ENCODE measurements at places on chromosomes 5 and 9. TPM values are rescaled to one million over a fixed set of nuclear protein-coding genes. Genes with fewer than 3 reads are reported as not detected.

DNA sequence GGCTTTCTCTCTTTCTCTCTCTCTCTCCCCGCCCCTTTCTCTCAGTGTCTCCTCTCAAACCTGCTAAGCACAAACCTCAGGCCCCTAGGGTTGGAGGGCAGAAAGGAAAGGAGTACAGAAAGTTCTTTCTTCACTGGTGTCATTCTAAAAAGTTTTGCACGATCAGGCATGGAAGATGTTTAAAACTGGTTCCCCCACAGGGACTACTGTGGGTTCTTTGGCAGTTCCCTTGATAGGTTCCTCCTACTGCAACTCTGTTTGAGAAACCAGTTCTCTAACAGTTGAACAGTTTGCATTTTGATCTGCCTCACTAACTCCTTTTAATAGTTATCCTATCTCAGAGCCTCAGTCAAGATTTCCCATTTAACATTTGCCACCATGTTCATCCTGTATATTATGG is 82.9 kb downstream of the CDO1 start:
- DNase-seq: no peak

DNA sequence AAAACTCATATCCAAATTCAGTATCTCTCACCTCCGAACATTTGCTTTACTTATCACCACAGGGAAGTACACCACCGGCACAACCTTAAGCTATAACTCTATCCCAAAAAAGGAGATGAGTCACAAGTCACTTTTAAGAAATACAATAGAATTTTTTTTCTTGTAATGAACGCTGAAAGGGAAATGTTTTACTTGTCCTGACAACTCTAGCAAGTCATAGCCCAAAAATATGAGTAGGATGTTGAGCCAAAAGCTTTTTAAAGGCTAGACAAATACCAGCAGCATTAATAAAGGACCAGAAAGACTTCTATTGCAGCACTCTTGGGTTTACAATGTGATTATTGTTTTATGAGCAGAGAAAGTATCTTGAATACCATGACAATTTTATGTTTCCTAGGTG is 147.3 kb upstream of the FST start:
- no peak for DNase-seq

DNA sequence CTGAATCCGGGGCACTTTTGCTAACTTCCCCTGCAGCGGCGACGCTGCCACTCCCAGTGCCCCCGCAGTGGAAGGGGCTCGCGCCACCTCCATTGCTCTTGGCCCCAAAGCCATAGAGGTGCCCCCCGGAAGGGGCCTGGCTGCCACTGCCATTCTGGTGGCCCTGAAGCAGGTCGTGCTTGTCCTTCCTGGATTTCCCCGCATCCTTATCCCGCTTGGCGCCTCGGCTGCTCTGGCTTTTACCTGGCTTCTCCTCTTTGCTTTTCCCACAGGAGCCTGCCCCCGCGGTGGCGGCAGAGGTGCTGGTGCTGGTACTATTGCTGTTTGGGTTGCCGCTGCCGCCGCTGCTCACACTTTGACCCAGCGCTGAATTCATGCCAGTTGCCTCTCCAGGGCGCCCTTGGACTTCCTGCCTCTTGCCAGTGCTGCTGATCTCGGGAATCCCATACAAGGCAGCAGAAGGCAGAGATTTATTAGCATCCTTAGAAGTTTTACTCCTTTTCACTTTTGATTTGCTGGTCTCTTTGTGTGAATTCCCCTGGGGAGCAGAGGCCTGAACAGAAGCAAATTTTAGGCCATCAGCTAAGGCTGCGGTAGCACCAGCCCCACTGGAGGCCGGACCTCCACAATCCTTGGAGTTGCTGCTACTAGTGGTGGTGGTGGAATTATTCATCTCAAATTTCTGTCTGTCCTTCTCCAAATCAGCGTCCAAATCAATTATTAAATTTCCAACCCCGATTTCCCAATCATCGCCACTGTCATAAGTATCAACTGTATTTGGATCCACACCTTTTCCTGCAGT is 2.1 kb downstream of the ZNF608 start:
- no peak for DNase-seq

GRCh38 chr5:30103052-30103451 is 1090.4 kb upstream of the CDH6 start:
- DNase-seq: no peak

DNA sequence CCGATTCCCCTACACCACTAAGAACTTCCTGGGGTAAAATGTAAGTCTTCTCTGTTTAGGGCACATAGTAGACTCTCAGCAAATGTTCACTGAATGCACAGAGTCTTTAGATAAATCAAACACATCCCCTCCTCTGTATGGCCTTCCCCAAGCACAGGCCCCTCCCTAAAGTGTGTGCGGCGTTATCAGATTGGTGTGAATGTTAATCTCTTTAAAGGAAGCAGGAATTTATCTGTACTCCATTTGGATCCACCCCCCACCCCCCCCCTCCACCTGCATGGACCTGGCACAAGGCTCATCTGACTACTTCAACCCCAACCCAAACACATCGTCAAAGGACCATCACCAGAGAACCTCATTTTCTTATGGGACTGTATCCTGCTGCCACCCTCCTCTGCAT is 6.3 kb downstream of the PCDH1 start:
- no peak for DNase-seq

- no peak for DNase-seq
Observed at GRCh38 chr5:95925378-95925744, 36.3 kb downstream of the ELL2 start.

- DNase-seq: no peak
Observed at GRCh38 chr9:99130069-99130468, 25.2 kb downstream of the TGFBR1 start.

- no peak for DNase-seq
Observed at GRCh38 chr9:120735415-120736126, 21.3 kb upstream of the MEGF9 start.

DNA sequence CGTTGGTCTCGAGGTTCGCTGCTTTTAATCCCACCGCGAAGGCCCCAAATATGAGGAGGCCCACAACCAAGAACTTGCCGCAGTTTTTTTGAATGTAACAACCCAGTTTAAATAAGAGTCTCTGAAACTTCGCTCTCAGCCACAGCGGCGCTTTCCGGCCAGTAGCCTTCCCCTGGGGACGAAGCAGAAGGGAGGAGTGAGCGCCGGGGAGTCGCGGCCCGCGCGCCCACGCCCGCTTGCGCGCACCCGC is 10.4 kb downstream of the PTCH1 start:
- DNase-seq: peak; percentile 70

DNA sequence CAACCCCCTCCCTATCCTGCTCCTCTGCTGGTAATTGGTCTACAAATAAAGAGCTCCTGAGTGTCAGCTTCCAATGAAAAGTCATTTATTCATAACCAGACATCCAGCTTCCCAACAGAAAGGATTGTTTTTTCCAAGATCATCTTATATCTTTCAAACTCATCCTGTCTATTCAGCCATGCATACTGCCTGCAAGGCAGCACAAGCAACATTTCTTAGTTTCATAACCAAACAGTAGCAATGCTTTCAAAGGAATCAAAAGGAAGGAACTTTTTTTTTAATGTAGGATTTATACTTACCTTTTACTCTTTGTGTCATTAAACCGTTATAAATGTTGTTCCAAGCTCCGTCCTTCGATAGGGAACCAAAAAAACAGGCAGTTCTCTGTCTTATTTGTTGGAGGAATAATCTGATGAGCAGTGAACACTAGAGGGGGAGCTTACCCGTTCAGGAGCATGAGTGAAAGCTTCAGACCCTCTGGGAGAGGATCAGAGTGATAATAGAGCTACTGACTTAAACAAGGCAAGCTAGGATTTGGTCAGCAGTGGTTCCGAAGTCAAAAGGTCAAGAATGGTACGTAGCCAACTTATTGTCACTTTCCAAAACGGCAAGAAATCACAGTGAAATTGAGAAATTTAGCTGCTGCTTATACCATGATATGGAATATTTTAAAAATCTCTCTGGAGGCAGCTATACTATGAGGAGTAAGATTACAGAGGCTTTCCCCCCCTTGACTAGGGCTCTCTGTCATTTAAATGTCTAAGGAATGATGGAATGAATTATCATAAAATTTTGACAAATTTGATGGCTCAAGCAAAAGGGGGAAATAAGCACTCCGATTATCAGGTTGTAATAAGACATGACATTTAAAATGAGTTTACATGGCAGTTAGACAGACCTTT is 892.9 kb downstream of the NR2F1-AS1 start:
- peak; percentile 29 for DNase-seq

DNA sequence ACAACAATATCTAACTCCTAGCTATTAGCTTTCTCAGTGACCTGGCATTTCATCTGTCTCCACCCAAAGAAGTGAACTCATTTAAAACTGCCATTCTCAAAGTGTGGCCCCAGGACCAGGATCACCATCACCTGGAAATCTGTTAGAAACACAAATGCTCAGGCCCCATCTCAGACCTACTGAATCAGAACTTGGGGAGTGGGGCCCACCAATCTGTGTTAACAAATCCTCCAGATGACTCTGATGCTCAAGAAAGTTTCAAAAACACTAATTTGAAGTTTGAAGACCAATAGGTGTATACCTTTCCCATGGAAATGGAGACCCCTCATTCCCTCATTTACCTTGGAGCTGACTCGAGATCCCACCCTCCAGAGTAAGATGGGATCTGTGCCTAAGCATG is 72.3 kb downstream of the PRELID2 start:
- DNase-seq: no peak

DNA sequence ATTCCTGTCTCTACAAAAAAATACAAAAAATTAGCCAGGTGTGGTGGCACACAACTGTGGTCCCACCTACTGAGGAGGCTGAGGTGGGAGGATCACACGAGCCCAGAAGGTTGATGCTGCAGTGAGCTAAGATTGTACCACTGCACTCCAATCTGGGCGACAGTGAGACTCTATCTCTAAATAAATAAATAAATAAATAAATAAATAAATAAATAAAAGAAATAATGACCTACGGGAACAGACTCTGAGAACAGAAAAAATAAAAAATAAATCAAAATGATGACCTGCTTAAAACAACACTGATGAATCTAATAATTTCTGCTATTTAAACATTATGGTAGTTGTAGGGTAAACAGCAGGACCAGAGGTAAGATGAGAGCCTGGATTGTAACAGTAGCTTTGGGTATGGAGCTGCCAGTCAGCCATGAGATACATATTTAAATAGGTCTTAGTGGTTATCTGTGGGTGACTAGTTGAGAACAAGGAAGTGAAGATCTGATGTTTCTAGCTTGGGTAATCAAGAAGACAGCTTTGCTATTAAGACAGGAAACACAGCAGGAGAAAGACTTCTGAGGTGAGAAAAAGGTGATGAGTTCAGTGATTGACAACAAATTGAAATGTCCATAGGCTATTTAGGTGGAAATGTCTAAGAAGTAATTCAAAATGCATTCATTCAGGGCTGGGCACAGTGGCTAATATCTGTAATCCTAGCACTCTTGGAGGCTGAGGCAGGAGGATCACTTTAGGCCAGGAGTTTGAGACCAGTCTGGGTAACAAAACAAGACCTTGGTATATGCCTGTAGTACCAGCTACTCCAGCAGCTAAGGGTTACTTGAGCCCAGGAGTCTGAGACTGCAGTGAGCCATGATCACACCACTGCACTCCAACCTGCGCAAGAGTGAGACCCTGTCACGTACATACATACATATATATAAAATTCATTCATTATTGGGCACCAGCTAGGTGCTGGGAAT is 11.0 kb downstream of the RNF145 start:
- DNase-seq: no peak

DNA sequence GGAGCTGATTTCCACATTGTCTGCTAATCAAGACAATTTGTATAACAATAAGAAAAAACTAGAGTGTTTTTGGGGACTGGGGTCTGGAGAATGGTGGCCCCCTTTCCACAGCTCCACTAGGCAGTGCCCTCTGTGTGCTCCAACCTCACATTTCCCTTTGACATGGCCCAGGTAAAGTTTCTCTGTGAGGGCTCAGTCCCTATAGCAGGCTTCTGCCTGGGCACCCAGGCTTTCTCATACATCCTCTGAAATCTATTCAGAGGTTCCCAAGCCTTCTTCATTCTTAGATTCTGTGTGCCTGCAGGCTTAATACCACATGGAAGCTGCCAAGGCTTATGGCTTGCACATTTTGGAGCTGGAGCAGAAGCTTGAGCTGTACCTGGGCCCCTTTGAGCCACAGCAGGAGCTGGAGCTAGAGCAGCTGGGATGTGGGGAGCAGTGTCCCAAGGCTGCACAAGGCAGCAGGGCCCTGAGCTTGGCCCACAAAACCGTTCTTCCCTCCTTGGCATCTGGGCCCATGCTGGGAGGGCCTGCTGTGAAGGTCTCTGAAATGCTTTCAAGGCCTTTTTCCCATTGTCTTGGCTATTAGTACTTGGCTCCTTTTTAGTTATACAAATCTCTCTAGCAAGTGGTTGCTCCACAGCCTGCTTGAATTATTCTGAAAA is 49.1 kb upstream of the VPS13A start:
- DNase-seq: no peak

DNA sequence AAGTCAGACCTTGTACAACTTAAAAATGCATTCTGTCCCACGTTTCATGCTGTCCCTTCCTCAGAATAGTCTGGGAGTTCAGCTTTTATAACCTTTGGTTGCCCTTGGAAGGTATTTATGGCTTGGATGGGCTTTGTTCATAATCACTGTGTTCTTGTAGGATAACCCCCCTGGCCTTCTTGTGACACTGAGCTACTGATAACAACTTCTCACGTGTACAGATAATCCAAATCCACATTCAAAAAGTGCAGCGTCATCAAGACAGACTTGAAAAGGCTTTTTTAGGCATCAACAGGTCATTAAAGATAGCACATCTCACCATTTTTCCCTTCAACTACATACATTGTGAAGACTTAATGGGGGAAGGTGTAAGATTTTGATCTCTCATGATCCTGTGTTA is 42.0 kb downstream of the SLC1A3 start:
- DNase-seq: no peak

DNA sequence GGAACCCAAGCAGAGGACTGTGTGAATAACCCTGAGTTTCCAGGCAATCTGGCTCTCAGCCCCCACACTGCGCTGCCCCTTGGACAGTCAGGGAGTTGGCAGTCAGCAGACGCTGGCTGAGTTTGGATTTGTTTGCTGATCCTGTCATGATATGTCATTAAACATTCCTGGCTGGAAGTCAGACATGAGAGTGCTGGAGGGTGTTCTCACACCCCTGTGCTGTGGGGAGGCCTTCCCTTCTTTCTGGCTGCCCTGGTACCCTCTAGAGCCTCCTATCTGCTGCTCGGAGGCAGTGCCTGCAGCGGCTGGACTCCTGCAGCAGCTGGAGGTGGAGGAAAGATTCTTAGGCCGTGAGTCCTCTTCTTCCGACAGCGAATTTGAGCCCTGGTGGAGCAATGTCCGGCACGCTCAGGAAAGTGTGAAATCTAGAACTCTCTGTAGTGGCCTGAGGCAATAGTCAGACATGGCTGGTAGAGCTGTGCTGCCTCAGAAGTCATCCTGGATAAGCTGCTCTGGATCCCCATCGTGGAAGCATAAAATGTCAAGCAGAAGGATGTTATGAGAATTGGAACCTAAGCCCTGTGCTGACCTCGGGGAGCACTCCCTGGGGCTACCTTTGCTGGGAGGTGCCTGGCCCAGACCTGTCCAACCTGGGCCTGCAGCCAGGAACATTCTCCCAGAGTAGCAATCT is 72.0 kb downstream of the PDE8B start:
- DNase-seq: no peak

- DNase-seq: no peak
Observed at GRCh38 chr9:136058084-136058483, 37.0 kb downstream of the NACC2 start.

Gene PALM2AKAP2
- polyA plus RNA-seq: 30.4 TPM

Gene FPGS
- 48.6 TPM for polyA plus RNA-seq

Gene NUTM2G
- polyA plus RNA-seq: 1.6 TPM

Gene ADAM19
- 17.7 TPM for polyA plus RNA-seq

Gene CDC14B
- 14.3 TPM for polyA plus RNA-seq

Gene SV2C
- not detected for polyA plus RNA-seq

Gene PCDH12
- 16.9 TPM for polyA plus RNA-seq

Gene KCNV2
- 0.12 TPM for polyA plus RNA-seq

Gene PDE6A
- 0.09 TPM for polyA plus RNA-seq

Gene GLE1
- polyA plus RNA-seq: 20.7 TPM

Gene C9orf50
- 0.26 TPM for polyA plus RNA-seq
